Cardiac septum (tissue), 1 donor: ENCODE measurements at places on chromosomes 2 and 18. TPM values are rescaled to one million over a fixed set of nuclear protein-coding genes. Genes with fewer than 3 reads are reported as not detected.

SP5 gene
- 0.92 TPM for total RNA-seq

LOXHD1 gene
- 0.48 TPM for total RNA-seq

AFF3 gene
- 6.7 TPM for total RNA-seq

KCNIP3 gene
- total RNA-seq: 6.5 TPM

EFR3B gene
- 8.9 TPM for total RNA-seq

NPPC gene
- total RNA-seq: 0.30 TPM

SLC35G4 gene
- total RNA-seq: not detected

EPAS1 gene
- total RNA-seq: 139 TPM

KCNG3 gene
- not detected for total RNA-seq

RAB17 gene
- 3.5 TPM for total RNA-seq

LYG1 gene
- 0.57 TPM for total RNA-seq

PARD3B gene
- 9.5 TPM for total RNA-seq

SPP2 gene
- total RNA-seq: not detected
